ENCODE measurements at places on chromosomes 4 and X.

DNA sequence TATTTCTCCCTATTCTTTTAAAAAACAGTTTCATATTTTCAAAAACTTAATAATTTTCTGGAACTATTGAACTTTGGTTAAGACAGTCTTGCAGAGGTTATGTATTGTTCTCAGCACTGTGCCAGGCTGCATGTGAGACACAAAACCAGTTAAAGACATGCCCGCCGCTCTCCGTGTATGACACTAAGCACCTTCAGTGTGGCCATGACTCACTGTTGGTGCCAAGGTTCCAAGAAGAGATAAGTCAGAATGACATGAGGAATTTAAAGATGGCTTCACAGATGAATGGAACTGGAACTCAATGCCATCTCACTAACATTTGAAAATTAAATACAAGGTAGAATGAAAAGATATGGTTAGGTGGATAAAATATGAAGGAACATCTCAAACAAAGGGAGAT lies 525.5 kb upstream of the ZFP42 start:
- DNase-seq: no peak

DNA sequence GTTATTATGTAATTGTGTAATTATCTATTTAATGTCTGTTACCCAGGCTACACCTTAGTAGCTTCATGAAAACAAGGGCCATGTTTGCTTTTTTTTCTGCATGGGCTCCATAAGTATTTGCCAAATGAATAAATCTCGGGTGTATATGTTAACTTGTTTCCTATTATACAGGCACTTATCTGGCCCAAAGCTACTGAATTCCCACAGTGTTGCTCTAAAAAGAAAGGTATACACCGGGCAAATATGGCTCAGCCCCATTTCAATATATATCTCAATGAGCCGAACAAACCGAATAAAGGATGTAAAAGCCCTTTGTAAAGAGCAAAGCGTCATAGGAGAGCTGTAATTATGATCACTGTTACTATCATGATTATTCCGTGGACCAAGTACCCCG lies 767 bp downstream of the PAQR3 start:
- DNase-seq: no peak

GRCh38 chr4:125705681-125706080 lies 390.9 kb downstream of the FAT4 start:
- no peak for DNase-seq

- no peak for DNase-seq
Observed at GRCh38 chr4:5465956-5466355, 242.4 kb downstream of the EVC2 start.

Data from CD4-positive, alpha-beta T cell (primary cell).